ENCODE measurements at places on chromosomes 3 and 15.

DNA sequence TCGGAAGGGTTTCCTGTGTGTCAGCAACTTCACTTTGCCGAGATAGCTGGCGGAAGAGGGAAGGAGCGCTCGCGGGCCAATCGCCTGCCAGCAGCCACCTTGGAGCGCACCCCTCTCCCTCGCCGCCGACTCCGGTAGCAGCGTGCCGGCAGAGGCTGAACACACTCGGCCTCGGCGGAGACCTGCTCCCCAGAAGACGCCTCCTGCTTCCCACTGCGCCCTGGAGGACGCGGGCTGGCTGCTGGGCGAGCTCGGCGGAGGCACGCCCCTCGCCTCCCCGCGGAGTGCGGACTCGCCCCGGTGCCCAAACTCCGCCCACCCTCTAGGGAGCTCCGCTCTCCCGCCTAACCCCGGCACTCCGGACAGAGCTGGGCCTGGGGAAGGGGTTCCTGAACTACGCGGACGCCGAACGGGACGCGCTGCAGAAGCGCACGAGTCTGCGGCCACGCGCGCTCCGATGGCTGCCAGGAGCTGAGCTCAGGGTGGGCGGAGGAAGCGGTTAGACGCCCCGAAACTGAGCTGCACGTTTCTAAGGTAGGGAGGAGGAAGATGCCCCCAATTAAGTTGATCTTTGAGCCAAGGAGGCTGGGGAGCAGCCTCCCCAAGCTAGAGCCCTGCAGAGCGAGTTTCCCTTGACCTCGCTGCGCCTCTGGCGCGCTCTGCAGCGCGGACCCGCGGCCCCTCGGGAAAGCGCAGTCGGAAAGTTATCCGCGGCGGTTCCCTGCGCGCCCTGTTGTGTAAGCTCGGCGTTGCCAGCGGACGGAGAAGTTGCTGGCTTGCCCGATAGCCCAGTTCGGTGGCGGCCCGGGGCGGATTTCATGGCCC is at the start of gene P2RY1:
Gene P2RY1 (plus strand): TSS at position 356 of the 825 bp plus-strand sequence. CDS start 652 bp downstream, outside the sequence.
- peak; percentile 40 for DNase-seq

DNA sequence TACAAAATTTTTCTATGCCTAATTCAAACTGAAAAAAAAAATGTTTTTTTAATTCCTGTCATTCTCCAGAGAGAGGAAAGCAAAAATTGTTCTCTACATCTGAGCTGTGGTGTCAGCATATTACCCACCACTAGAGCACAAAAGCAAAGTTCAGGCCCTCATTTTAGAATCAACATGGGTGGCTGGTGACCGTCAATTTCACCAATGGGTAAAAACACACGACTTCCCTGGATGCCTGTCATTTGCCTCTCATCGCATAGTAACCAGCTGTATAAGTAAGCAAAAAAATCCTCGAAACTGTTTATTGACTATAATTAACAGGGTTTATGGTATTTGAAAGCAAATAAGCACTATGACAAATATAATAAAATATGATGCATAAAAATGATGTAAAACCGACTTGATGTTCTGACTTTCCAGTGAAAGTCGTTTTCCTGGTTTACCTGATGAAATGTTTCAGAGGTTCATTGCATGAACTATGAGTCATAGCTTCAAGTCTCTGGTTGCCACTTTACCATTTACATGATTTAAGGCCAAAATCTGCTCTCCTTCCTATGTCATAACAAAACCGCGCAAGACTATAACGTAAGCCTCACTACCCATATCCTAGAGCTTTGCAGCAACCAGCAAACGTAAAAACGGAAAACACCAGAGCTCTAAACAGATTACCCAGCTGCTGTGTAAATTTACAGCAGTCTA is 60.5 kb downstream of the THBS1 start:
- no peak for DNase-seq

- DNase-seq = no peak
Measured at GRCh38 chr3:125334675-125335560, 40.2 kb downstream of the ZNF148 start.

DNA sequence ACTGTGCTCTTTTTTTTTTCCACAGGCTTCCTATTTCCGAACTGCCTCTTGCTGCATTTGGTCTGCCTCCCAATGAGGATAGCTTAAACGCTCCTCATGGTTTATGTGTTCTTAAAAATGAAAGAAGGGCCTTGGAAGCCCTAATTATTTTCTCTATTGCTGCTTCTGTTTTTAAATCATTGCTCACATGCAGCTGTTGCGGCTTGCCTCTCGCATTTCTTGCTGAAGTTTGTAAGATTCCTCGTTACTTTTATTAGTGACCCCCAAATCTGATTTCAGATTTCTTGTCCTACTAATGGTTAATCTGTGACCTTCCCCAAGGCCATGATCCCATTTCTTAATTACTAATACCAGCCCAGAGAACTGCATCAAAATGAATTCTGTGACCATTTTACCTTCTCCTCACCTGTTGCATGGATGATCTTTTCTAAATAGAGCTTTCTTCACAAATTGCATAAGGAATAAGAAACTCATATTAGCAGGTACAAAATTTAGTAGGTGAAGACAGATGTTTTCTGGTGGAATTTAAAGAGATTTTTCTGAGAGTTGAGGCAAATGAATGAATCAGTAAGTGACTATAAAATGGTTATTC is 1.8 kb downstream of the UBE2E1 start:
- DNase-seq = no peak

DNA sequence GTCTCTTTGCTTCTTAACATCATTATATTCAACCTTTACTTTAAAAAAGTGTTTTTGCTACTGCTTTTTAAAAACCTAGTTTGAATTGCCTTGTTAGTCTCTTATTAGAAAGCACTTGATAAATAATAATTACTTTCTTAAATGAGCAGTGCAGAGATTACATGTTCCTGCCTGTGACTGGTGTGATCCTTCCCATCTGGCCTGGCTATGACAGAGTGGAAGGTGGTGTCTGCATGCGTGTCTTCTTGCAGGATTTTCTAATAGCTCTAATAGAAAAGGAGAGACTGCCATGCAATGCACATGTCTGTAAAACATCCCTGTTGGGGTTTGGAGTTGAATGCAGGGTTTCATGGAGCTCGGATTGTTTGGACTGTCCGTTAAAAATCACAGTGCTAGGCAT is 425.8 kb upstream of the TPM1 start:
- DNase-seq = no peak

DNA sequence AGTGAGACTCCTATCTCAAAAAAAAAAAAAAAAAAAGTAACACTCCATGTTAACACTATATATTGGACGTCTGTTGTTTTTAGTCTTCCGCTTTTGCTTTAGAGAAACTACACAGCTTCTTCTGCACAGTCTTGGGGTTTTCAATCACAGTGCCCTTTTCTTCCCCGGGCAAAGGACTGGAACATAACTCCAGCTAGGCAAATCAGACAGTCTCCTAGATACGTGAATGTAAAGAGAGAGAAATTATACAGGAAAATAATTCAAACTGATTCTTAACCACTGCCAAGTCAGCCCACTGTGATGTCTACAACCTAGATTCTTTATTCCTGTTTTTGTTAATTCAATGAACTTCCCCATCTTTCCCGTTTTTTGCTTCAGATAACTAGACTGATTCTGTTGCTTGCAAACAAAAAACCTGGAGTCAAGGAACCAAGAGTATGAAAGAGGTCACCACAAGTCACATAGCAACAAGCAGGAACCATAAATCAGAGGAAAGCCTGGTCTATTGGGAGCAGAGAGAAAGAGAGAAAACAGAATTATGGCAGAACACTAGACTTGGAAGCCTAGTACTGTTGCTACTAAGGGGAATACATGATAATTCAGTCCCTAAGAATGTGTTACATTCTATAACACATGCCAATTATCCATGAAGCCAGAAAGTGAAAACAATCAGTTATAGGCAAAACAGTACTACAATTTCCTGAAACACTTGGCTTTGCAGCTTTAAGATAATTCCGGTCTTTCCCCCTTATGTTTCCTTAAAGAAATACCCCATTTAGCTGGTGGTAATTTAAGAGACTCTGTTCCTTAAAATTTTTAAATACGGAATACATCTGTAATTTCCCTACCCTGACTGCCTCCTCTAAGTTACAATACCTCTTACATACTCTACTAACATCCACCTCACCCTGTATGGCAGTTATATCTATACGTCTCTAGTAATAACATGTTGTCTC is 63.1 kb downstream of the TBL1XR1 start:
- DNase-seq = no peak

DNA sequence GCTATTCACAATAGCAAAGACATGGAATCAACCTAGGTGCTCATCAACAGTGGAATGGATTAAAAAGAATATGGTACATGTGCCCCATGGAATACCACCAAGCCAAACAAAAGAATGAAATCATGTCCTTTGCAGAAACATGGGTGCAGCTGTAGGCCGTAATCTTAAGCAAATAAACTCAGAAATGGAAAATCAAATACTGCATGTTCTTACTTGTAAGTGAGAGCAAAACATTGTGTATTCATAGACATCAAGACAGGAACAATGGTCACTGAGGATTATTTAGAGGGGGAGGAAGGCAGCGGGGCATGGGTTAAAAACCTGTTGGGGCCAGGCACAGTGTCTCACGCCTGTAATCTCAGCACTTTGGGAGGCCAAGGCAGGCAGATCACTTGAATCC is 304.7 kb upstream of the ROBO2 start:
- no peak for DNase-seq

DNA sequence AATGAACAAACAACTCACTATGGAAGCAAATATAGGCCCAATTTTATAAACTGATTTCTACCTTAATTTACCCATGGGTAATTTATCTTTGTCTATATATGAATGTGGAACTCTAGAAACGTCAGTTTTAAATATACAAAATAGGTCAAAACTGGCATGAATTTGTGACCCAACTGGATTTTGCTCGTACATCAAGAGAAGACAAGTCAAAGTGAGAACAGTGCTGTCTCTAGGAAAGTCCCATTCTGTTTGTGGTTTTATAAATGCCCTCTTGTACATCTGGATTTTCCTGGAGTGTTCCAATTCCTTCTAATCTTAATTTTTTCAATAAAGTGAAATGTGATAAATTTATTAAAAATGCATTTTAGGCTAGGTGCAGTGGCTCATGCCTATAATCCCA is 50.2 kb upstream of the ABHD10 start:
- no peak for DNase-seq

DNA sequence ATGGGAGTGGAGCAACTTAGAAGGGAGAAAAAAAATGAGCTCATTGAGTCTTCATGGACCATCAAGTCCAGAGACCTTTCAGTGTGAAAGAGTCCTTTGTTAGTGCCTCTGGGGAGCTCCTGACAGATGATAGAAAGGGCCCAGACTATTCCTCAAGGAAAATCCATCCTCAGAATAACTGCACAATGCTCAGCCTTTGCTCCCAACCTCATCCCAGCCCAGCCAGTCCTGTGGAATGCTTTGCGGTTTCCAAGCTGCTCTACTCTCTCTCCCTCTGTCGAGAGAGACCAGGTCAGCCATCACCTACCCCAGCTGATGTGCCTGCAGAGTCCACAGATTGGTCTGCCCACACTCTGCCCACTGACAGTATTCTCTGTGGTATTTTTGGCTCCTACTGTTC is 406.2 kb downstream of the MFSD1 start:
- no peak for DNase-seq

- no peak for DNase-seq
Measured at GRCh38 chr3:94156626-94157025, 93.8 kb downstream of the NSUN3 start.

DNA sequence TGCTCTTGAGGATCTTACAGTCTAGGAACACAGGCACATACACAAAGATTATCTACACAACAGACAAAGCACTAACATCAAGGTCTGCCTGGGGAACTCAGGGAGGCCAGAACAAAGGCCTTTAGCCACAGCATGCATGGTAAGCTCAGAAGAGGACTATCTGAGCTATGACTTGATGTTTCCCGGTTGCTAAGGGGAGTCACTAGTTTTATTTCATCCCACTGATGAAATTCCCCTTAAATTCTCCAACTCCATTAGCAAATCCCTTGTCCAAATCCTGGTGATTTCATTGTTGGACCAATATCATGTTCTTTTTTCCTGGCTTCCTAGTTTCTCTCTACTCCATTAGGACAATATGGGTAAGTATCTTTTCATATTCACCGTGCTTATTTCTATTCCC is 23.3 kb downstream of the FBN1 start:
- no peak for DNase-seq

DNA sequence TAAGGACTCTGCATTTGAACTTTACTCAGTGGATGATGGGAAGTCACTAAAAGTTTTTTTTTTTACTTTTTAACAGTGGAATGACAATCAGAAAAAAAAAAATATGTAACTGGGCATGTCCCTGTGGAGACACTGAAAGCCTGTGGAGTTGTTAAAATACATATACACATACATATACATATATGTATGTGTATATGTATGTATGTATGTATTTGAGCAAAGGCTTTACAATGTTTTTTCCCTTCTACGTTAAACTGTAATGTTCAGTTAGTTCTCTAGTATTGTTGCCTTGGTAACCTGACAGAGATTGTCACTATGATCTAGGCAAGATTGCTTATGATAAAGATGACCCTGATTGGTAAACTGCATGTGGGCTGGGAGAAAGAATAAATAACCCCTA is 30.3 kb downstream of the NSUN3 start:
- no peak for DNase-seq

- DNase-seq = no peak
Measured at GRCh38 chr3:150118219-150118618, 147.5 kb upstream of the PFN2 start.

GRCh38 chr3:71511446-71511845 is 72.1 kb downstream of the FOXP1 start:
- DNase-seq = no peak

DNA sequence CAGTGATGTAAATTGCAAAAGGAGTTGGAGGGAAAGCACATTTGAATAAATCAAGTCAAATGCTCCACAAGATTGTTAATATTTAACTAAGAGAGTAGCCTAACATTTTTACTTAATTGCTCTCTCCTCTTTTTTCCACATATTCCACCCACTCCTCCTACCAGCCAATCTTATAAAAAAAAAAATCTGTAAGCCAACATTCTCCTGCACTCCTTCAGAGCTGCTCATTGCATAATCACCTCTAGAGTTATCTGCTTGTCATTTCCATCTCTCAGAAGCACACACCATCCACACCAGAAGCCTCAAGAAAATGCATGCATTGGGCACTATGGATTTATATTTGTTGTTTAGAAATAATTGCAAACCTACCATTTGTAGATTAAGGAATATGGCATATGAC is 64.1 kb downstream of the CADPS start:
- DNase-seq = no peak

- DNase-seq = no peak
Measured at GRCh38 chr3:184042617-184043016, 10.2 kb upstream of the HTR3C start.

DNA sequence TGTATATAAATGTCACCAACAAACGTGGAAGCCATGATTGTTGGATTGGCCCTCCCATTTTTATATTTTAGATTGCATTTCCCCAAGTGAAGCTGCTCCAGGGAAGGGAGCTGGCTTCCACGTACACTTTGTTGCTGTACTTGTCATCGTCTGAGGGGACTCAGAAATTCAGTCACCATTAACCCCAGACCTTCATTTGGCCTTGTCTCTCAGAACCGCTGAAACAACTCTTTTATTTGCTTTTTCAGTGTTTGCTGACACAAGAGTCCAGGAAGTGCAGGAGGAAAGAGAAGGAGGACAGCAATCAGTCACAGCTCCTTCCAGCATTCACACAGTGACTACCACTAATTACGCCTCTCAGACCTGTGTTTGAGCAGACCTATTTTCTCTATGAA is 276.5 kb downstream of the TBL1XR1 start:
- DNase-seq = no peak

GRCh38 chr3:100352296-100353231 is 18.0 kb downstream of the NIT2 start:
- DNase-seq = no peak
